ENCODE measurements at places on chromosomes 12 and 14. TPM values are rescaled to one million over a fixed set of nuclear protein-coding genes. Genes with fewer than 3 reads are reported as not detected.
A peak's percentile ranks its signal among the peaks of the same experiment; 100 is the strongest.

Gene HOXC10
- total RNA-seq, result 0.33 TPM

DNA sequence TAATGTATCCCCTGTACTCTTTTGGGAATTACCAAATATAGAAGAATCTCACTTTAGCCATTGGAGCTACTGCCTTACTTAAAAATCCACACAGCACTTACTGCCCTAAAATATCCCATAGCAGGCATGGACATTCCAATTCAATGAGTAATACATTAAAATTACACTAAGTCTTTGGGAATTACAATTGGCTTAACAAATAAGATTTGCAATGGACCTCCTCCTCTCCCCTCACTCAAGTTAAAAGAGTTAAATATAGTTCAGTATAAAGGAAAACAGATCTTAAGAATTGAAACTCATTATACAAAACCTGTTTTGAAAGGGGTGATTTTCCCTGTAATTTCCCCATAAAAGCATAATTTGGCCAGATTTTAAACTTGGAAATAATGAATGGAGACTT is 477.1 kb downstream of the SLC16A7 start:
- DNase-seq, result no peak

Gene CLEC7A
- 1.2 TPM for total RNA-seq

- DNase-seq, result no peak
These were observed 300.0 kb downstream of the AEBP2 start for GRCh38 chr12:19739195-19739776.

DNA sequence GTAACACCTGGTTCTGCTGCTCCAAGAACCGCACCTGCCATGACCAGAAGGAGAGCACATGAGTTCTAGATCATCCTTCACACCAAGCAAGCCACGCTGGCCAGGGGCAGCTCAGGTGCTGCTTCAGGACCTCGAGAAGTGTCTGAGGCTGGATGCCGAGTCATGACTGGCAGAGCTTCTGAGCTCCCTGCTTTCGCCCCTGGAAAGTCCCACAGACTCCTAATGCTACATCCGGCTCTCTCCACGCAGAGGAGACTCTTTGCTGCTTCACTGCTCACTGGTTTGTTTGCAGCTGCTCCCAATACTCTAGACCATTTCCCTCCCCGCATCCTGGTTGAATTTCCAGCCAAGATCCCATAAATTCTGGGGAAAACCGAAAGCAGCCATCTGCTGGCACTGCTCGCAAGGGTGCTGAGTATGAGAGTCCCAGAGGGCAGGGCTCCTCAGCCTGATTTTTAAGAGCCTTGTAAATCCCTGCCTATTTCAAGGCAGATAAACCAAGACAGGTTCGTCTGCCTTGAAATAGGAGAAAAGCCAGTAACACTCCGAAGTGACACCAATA is 1.4 kb downstream of the KRT2 start:
- DNase-seq, result peak; percentile 38

Measured in left lobe of liver (tissue), 2 donors.